Activated naive CD4-positive, alpha-beta T cell treated with anti-CD3 and anti-CD28 coated beads for 36 hours (primary cell): ENCODE measurements at places on chromosomes 7 and 10.

GRCh38 chr10:107631876-107632275 is 467.4 kb upstream of the SORCS1 start:
- DNase-seq = no peak

DNA sequence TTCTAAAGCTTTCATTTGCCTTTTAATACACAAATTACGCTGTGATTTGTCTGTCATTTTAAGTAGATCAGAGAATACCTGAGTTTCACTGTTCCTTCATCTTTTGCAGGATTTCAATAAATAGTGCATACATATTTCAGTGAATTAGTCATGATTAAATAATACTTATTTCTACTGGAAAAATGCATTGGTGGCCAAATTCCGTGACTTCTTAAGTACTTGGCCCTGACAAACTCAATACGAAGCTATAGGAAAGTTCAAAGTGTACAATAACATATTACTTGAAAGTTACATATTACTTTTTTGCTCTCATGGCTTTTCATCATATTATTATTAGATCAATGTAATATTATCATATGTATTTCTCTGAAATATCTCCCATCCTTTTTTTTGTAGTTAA is 16.1 kb upstream of the PLXDC2 start:
- DNase-seq = no peak

GRCh38 chr7:133275446-133276095 is 22.7 kb downstream of the EXOC4 start:
- DNase-seq = no peak

GRCh38 chr10:133565441-133566294 is at the start of gene SYCE1:
TSS of gene SYCE1 (minus strand) at chr10:133565583. CDS start at chr10:133565529, 54 bp downstream.
- no peak for DNase-seq

DNA sequence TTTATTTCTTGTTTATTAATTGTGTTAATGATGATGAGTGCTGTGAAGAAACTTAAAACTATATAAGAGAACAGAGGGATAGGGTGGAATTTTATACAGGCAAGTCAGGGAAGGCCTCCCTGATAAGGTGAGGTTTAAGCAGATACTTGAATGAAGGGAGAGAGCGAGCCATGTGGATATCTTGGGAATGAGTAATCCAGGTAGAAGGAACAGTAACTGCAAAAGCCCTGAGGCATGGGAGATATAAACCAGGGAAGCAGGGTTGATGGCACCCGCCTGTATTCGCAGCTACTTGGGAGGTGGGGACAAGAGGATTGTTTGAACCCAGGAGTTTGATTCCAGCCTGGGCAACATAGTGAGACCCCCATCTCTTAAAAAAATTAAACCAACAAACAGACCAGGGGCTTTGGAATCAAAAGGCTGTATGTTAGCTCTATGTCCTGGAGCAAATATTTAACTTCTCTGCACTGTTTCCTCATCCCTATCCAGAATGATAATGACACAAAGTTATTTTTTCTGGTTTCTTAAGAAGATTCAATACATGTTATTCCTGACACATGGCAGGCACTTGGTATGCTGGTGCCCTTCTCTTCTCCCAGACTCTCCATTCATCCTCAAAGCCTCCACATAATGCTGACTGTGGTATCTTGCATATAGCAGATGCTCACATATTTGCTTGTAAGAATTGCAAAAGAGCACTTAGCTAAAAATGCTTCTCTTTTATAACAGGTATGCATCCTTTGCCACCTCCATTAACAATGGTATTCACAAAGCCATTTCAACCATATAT is 169.3 kb downstream of the CHN2 start:
- no peak for DNase-seq

DNA sequence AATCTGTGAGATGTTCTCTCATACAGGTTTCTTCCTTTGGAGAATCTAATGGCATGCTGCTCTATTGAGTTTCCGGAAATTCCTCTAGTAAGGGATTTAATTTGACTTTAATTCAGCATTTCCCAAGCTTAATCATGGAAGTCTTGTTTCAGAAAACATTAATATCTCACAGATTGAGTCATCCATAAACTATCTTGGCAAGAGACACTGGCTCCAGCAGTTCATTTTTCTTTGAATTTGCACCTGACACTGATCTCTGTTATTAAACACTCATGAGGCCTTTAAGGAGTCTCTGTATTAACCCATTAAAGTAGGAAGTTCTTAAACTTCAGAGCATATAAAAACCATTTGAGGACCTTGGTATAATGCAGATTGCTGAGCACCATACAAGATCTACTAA is 3.6 kb upstream of the ITGB8 start:
- no peak for DNase-seq

- DNase-seq = no peak
Measured at GRCh38 chr7:139583826-139584553, 60.5 kb downstream of the CLEC2L start.

DNA sequence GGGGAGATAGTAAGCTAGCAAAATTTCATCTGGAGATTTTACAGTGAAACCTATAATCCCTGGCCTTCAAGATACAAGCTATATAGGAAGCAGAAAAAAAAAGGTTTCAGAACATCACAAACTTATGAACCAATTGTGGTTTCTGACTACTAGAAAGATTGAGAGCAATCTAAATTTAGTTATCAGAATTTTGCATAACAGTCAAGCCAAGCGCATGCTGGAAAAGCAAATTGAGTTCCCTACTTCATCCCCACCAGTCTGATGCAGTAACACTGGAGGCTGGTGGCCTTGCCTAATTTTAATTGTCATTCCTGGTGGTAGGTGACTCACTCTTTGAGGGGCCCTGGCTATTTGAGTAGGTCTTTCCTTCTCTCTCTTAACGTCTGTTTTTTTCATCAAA is 46.3 kb upstream of the ELMO1 start:
- DNase-seq = no peak

- DNase-seq = no peak
Measured at GRCh38 chr10:72146071-72146470, 57.7 kb upstream of the SPOCK2 start.

- DNase-seq = no peak
Measured at GRCh38 chr7:84123965-84124547, 70.5 kb downstream of the SEMA3A start.

DNA sequence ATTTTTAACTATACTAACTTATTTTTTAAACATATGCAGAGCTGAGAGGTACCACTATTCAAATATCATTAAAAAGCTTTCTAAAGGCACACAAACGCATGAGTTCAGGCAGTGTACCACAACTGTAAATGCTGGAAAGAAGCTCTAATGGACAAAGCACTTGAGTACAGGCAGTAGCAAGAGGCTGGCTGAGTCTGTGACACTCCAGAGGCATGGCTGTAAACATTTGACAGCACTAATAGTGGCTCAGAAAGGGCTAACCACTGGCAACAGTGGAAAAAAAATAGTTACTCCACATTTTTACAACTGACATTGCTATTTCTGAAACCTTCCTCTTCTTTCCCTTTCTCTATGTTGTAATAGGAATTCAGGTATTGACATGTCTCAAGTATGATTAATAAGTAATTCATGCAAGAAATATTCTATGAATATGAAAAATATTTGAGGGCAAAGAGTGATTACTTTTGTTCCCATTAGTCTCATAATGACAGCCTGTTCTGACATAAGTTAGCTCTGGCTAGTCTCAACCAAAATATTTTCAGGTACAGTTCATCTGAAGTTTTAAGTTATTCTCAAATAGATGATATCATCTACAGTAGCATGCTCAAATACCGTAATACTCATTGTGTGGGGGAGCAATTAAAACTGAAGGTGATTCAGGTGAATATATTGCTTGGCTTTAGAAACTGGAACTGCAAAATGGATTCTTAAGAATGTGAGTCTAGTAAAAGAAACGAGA is 324.0 kb upstream of the POT1 start:
- DNase-seq = no peak
